ENCODE measurements at places on chromosomes 1 and 21.

- DNase-seq = no peak
Measured at GRCh38 chr1:15210651-15211375, 36.2 kb upstream of the FHAD1 start.

- no peak for DNase-seq
Measured at GRCh38 chr1:187959062-187959461, 1130.3 kb downstream of the PLA2G4A start.

DNA sequence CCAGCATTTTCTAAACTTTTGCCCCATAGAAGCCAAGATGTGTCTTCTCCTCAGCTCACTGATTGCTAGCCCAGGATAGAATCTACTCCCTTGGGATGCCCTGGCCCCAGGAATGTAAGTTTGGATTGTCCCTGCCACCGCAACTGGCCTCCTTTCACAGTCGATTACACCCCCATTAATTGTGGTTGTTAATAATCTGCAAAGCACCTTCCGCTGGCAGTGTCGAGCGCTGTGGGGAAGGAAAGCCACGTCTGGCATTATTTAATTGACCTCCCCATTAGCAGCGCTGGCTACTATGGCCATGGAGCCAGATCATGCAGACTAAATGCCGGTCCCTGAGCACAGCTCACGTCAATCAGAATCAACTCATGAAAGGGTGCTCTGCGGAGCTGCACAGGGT, 597.3 kb upstream of the PLXNA2 start:
- DNase-seq = no peak

DNA sequence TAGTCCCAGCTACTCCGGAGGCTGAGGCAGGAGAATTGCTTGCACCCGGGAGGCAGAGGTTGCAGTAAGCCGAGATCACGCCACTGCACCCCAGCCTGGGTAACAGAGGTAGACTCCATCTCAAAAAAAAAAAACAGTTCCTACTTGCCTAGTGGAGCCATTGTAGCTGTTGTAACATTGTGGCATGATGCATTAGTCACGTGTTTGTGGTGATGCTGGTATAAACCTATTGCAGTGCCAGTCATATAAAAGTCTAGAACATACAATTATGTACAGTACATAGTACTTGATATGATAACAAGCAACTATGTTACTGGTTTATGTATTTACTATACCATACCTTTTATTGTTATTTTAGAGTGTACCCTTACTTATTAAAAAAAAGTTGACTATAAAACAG, 16.2 kb downstream of the KYAT3 start:
- DNase-seq = no peak

Measured in NCI-H82 (cell line).